ENCODE measurements at places on chromosomes 1 and 21.

GRCh38 chr1:23528250-23528978, 2.6 kb downstream of the E2F2 start:
- DNase-seq = peak; percentile 71

GRCh38 chr1:84862810-84863251, 30.2 kb downstream of the LPAR3 start:
- no peak for DNase-seq

DNA sequence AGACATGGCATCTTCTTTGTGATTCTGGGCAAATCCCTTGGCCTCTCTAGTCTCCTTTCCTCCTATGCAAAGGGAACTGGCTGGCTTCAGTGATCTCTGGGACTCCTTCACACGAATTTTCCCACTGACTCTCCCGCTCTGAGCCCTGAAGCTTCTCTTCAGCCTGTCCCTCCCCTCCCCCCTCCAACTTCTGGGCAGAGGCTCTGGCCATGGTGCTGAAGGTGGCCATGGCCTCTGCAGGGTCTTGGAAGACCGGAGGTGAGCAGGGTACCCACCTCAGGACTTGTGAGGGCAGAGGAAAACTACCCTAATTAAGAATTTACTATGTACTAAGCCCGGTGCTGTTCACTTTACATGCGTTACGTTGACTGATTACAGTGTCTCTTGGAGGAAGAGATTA, 29.4 kb upstream of the POU3F1 start:
- no peak for DNase-seq

GRCh38 chr1:57232500-57232899, 191.4 kb downstream of the DAB1 start:
- DNase-seq = no peak

DNA sequence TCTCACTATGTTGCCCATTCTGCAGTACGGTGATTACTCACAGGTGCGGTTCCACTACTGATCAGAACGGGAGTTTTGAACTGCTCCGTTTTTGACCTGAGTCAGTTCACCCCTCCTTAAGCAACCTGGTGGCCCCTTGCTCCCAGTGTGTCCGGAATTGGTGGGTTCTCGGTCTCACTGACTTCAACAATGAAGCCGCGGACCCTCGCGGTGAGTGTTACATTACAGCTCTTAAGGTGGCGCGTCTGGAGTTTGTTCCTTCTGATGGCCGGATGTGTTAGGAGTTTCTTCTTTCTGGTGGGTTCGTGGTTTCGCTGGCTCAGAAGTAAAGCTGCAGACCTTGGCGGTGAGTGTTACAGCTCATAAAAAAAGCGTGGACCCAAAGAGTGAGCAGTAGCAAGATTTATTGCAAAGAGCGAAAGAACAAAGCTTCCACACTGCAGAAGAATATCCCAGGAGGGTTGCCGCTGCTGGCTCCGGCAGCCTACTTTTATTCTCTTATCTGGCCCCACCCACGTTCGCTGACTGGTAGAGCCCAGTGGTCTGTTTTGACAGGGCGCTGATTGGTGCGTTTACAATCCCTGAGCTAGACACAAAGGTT, 17.6 kb upstream of the PARP1 start:
- no peak for DNase-seq

GRCh38 chr1:58812468-58812867, 28.6 kb upstream of the JUN start:
- no peak for DNase-seq

DNA sequence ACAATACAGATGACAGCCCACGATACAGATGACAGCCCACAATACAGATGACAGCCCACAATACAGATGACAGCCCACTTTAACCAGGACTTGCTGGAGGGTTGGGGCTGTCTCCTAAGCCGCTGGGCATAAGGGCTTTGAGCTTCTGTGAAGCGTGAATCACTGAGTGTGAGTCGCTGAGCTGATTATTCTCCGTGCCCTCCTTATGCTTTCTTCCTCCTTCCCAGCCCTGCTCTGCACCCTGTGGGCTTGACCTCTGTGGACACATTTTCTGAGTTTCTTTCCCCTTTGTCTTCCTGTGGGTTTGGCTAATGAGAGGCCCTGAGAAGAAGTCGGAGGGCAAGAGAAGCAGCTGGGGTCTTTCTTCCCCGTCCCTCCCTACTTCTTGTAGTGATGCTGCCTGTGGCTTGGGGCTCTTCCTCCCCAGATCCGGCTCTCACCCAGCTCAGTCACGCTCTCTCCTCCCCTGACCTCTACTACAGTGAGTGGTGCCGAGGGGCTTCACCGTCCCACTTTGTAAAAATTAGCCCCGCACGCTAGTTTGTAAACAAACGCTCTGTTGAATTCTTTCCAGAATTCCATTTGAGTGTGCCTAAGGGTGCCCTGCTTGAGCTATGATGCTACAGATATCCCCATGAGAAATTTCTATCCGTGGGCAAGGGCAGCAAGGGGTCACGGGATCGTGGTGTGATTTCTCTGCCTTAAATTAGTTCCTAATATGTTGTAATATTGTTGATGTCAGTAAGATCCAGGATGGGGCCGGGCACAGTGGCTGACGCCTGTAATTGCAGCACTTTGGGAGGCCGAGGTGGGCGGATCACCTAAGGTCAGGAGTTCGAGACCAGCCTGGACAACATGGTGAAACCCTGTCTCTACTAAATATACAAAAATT, 46.4 kb upstream of the SOD1 start:
- no peak for DNase-seq

DNA sequence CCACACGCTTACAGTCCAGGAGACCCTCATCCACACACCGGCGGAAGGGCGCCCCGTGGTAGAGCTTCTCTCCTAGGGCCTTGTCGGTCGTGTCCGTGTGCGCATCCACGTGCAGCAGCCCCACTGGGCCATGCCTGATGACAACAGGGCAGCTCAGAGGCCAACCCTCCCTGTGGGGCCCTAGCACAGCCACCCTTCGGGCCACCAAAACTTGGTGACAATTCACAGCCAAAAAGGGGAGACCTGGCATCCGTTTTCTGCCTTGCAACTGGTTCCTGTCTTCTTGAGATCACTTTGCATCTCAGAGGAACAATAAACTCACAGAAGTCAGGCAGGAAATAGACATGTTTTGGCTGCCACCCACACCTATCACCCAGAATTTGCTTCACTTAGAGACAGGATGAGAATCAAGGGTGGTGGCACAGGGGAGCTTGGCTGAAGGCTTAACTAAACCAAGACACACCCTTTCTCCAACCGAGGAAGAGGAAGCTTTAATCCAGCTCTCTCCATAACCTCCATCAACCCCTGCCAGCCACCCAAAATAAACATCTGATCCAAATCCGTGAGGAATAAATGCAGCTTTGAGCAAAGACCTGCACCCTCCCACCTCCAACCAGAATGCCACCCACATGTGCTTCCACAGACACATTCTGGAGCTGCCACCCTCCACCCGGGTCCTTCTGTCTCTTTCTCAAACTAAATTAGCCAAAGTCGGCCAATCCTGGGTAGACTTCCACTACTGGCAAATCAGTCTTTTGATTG, 5.7 kb downstream of the AGMAT start:
- no peak for DNase-seq

- DNase-seq = no peak
Measured at GRCh38 chr1:232709386-232709785, 79.5 kb upstream of the SIPA1L2 start.

DNA sequence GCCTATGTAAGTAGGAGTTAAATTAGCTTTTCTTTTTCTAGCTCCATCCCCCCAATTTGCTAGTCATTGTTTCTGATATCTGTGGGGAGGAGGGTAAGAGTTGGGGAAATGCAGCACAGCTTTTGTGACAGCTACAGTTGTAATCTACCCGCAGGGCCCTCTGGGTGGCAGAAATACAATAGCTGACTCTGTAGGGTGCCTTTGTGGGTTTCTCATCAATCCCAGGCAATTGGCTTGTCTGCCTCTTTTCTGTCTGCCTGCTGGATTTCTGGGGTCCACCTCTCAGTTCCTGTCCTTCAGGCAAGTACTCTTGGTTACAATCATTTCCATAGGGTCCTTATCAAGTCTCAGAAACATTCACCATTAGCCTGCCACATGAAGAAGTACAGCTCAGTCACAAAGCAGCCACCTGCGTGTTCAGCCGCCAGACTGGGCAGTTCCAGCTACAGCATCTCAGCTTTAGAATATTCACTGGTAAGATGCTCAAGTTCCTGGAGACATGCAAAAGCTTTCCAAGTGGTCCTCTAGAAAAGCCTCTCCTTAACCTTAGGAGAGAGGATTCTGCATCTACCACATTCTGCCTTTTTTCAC, 19.2 kb upstream of the SLC44A5 start:
- no peak for DNase-seq

GRCh38 chr1:36322786-36323635, 434 bp downstream of the EVA1B start:
- DNase-seq = no peak

- peak; percentile 97 for DNase-seq
Measured at GRCh38 chr1:46603858-46604549, at the start of gene MKNK1. MKNK1 (minus strand) TSS chr1:46604268; CDS start chr1:46583327, 20,941 bp downstream.

DNA sequence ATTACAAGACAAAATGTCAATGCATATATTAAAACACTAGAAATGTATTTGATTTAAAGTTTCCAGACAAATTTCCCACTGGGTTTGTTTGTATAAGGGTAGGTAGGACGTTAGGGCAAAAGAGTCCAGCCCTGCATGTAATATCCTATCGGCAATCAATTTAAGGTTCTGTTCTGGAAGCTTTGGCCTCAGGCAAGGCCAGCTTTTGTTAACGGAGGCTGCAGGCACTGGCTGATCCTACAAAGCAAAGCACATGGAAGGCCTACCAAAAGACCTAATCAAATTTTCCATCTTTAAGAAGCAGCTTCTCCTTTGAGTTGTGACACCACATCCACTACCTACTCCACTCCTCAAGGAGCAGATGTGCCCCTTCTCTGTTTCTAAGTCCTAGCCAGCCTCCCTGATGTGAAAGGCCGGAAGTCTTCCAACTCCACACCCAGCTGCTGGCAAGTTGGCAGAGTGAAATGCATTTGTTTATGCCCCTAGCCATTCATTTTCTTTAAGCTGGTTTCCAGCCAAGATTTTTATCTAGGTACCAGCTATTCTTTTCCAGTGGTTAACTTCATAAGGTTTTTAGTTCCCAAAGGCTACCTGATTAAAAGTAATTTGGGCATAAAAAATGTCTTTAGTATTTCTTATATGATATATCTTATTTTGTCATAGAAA, 452.6 kb downstream of the PTBP2 start:
- no peak for DNase-seq

DNA sequence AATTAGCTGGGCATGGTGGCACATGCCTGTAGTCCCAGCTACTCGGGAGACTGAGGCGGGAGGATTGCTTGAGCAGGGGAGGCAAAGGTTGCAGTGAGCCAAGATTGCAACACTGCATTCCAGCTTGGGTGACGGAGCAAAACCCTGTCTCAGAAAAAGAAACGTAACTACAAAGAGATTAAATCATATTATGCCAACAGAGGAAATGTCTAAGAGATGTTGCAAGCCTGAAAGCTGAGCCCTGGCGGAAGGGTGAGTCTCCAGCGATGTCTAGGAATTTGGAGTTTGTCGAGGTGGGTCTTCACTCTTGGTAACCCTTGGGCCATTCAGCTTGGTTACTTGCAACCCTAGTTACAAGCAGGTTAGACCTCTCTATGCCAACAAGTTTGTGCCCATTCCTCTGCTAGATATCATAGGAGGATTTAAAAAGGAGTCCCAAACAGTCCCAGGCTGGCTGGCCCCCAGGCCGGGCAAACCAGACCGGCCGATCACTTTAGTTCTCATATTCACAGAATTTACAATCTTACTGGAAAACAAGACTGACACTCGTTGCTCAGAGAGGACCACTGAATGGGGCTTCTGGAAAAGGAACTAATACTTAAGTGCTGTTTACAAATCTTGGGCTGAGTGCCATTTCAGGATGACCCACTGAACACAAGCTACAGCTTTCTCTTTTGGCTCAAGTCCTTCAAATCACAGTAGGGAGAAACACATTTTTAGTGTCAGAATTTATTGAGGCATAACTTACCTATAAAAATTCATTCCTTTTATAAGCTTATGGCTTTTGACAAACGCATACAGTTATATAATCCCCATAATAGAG, 27.1 kb downstream of the SLC30A1 start:
- no peak for DNase-seq

- no peak for DNase-seq
Measured at GRCh38 chr1:14627608-14628489, 29.4 kb downstream of the KAZN start.

DNA sequence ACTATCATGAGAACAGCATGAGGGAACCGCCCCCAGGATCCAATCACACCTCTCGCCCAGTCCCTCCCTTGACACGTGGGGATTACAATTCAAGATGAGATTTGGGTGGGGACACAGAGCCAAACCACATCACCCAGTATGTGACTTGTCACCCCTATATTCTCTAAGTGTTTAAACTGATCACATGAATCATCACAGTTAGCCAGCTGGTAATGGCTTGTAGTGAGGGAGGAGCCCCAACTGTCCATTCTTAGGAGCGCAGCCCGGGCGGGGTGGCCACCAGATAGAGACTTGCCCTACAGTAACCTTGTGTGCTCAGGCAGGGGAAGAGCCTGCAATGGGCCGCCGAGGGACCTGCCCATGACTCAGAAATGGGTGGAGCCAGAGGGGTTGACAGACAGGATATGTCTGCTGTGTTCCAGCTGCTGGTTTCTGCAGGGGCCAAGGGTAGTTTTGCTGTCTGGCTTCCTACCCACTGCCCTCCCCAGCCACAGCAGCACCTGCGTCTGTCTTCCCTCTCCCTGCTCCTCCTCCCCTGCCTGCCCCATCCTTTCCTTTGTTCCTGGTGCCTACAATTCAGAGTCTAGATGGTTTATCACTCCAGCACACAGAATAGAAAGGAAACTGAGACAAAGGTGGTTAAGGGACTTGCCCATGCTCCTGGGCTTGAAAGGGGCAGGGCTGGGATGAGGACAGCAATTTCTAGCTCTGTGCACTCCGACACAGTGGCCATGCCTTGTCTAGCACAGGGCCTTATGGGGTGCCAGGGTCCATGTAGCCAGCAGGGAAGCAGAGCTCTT, 9.2 kb downstream of the ABCG1 start:
- DNase-seq = no peak

DNA sequence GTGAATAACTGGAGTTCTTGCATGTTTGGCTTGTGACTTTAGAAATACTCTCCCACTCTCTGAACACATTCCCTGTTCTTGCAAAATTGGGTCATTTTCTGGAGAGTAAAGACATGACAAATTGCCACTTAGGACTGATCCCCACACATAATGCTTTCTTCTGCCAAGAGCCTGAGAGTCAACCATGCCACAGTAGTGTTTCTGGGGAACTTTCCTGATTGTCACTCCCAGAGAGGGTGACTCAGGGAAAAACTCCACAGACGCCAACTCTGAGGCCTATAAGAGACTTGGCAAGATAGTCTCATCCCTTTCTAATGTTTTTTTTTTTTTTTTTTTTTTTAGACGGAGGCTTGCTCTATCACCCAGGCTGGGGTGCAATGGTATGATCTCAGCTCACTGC, 157.8 kb downstream of the ATG4C start:
- DNase-seq = no peak

GRCh38 chr1:19367584-19368041, 55.5 kb downstream of the SLC66A1 start:
- no peak for DNase-seq

All from NCI-H1436 (cell line).